A549 treated with Hydrocortisone at 1 μM for 4 hours (cell line): ENCODE measurements at places on chromosomes 5 and 9. TPM values are rescaled to one million over a fixed set of nuclear protein-coding genes. Genes with fewer than 3 reads are reported as not detected.

The ARHGEF37 gene
- total RNA-seq = 1.9 to 2.8 TPM (median 2.5 TPM) in 5 replicates

The ARL14EPL gene
- 0.10 to 0.43 TPM (median 0.24 TPM) in 5 replicates for total RNA-seq

The FAM169A gene
- 3.6 to 8.2 TPM (median 6.8 TPM) in 5 replicates for total RNA-seq

The SKP2 gene
- 19.0 to 21.7 TPM (median 20.1 TPM) in 5 replicates for total RNA-seq

The LRRTM2 gene
- not detected in 5 replicates for total RNA-seq

The PCDHAC2 gene
- total RNA-seq = 3.3 to 4.9 TPM (median 3.7 TPM) in 5 replicates

The ZNG1A gene
- total RNA-seq = 25.7 to 29.3 TPM (median 27.3 TPM) in 5 replicates

The HTR4 gene
- total RNA-seq = not detected in 5 replicates

The FAM221B gene
- not detected in 5 replicates for total RNA-seq

The IQGAP2 gene
- total RNA-seq = 1.8 to 2.9 TPM (median 2.4 TPM) in 5 replicates
